AML-193 (cell line): ENCODE measurements at places on chromosomes 4 and X.

GRCh38 chr4:181528570-181529184, 714.5 kb upstream of the TENM3 start:
- peak; percentile 8 for DNase-seq

GRCh38 chrX:3549411-3549911, 164.0 kb downstream of the PRKX start:
- DNase-seq = no peak

DNA sequence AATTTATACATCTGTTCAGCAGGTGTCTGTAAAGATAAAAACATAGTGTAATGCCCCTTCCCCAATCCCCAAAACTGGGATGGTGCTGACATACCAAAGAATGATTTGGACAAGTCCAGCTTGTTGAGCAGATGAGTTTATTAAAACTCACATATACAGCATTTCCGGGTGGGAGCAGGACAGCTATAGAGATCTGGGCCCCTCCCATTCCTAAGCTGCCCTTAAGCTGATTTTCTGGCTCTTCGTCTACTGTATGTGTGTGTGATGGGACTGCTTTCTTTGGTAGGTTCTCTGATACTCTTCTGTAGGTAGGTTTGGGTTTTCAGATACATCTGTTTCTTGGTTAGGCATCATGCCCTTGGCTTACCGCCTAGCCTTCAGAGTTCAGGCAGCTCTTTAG, 703.7 kb upstream of the PCDH10 start:
- no peak for DNase-seq

DNA sequence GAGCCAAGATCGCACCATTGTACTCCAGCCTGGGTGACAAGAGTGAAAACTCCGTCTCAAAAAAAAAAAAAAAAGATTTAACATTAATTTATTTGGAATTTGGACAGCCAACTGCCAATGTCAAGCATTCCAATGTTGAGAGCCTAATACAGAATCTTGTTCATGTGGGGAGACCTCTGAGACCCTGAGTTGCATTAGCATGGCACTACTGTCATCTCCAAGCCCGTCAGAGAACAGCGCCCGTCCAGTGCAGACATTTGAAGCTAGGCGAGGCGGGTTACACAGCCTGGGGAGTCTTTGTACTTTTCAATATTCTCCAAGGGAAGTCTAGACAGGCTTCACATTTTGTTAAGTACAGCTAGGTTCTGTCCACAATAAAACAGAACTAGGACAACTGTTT, 126.7 kb downstream of the CHRNA9 start:
- no peak for DNase-seq

DNA sequence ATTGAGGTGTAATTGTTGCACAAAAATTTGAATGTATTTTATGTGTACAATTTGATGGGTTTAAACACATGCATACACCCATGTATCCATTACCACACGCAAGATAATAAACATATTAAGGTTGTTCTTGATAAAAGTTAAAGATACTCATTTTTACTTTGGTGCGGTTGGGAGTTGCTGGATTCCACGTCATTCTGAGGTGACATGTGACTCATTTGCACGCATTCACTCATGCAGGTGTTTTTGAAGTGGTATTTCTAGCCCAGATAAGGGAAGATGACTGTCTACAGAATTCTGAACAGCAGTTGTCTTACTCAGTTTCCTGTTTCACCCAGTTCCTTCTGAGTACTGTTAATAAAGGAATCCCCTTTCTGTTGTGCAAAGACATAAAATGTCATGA, 142.0 kb downstream of the RTL3 start:
- DNase-seq = no peak

DNA sequence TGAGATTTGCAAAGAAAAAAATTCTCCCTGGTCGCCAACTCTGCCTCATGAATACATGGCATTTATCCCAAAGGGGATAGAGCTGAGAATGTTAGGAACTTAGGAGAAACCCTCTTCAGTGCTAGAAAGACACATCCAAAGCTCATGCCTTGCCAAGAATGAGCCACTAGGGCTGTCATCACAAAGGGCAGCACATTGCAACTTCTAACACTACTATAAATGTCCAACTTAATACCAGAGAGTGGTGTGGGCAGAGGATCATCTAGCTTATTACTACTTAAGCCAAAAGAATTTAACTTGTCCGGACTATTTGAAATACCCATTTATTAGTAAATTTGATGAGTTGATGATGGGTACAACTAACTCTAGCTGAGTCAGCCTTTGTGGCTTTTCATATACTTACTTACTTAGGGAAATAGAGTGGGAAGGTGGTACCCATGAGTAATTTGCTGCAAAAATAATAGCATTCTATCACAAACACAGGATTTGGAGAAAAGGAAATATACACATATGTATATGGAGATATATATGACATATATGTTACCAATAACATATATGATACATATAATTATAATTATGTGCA, 66.3 kb upstream of the GAB1 start:
- DNase-seq = no peak

DNA sequence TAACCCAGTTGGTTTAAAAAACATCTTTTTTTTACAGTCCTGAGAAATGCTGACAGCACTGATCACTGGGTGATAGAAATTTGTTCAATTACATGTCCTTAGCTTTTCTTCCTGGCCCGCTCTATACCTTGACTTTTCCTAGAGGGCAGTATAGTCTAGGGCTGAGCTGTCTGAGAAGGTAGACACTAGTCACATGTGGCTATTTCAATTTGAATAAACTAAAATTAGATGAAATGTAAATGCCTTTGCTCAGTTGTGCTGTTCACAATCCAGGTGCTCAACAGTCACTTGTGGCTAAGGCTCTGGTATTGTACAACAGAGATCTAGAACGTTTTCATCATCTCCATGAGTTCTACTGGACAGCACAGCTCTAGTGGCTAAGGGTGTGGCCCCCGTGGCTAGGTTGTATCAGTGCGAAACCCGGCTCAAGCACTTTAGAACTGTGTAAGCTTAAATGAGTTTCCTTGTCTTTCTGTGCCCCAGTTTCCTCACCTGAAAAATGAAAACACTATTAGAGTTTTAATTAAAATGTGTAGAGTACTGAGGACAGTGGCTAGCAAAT, 111.6 kb upstream of the WDR17 start:
- peak; percentile 1 for DNase-seq

- DNase-seq = no peak
These were observed 161.2 kb upstream of the SPRY1 start for GRCh38 chr4:123235431-123235830.

GRCh38 chr4:95869961-95870500, 30.1 kb downstream of the PDHA2 start:
- DNase-seq = no peak

GRCh38 chrX:133267621-133268020, 49.5 kb upstream of the TFDP3 start:
- DNase-seq = no peak

GRCh38 chr4:137934911-137935310, 307.2 kb downstream of the SLC7A11 start:
- DNase-seq = no peak

DNA sequence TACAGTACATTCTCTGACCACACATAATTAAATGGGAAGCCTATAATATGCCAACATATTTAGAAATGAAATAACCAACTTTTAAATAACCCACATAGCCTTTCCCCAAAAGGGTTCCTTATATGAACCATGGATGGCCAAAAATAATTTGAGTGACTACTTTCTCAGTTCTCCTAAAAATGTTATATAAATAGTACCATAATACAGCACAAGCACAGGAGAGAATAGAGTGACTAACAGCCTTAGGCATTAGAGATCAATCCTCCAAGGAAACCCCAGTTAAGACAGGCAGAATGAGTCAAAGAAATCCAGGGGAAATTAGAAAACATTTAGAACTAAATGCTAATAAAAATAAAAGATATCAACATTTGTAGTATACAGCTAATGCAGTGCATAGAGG, 50.2 kb downstream of the ANKRD17 start:
- DNase-seq = no peak

GRCh38 chrX:2631743-2632532, 59.2 kb upstream of the CD99 start:
- no peak for DNase-seq

- no peak for DNase-seq
These were observed 60.2 kb downstream of the BANK1 start for GRCh38 chr4:101850698-101851097.

- DNase-seq = no peak
These were observed 19.5 kb upstream of the PDE6B start for GRCh38 chr4:605702-606425.

- no peak for DNase-seq
These were observed 904.9 kb downstream of the CENPC start for GRCh38 chr4:66640233-66640990.

DNA sequence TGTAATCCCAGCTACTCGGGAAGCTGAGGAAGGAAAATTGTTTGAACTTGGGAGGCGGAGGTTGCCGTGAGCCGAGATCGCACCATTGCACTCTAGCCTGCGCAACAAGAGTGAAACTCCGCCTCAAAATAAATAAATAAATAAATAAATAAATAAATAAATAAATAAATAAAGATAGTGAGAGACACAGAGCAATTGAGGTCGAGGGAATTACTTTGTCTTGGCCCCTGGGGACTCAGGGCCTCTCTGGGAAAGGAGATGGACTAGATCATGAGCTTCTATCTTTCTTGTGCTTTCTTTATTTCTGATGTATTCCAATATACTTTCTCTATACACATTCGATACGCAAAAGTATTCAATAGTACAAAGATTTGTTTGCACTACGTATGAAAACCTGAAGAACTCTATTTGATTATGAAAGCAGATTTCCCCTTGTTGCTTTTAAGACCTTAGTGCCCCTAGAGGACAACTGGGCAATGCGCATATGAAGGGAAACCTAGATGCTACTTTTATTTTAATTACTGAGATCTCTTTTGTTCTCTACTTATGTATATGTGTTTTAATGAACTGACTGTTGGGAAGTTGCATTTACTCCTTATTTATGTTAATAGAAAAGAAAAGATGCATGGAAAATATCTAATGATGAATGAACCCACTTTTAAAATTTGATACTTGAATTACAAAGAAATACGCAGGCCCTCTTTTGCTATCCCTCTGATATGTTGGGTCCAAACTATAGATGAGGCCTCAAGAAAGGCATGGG, 12.8 kb upstream of the ELOVL6 start:
- peak; percentile 45 for DNase-seq

DNA sequence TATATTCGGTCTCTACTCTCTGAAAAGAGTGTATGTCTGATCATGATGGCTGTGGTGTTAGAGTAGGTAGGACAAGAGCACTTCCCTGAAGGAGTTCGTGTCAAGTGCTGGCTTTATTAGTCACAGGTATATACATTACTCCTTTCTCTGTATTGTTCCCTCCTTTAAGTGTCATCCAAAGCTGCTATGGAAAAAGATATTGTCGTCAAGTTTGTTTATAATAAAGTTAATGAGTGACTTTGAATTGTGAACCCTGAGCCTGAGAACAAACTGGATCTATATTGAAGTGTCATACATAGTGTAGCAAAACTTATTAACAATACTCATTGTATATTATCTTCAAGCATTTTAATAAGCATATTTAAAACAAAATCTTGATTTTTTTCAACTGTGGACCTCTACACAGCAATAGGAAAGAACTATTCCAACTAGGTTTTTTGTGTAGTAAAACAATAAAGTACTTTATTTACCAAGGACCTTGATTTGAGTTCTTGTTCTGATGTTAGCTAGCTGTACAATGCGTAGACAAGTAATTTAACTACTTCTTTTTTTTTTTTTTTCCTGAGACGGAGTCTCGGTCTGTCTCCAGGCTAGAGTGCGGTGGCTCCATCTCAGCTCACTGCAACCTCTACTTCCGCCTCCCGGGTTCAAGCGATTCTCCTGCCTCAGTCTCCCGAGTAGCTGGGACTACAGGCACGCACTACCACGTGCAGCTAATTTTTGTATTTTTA, 177.7 kb downstream of the RAPGEF2 start:
- no peak for DNase-seq

DNA sequence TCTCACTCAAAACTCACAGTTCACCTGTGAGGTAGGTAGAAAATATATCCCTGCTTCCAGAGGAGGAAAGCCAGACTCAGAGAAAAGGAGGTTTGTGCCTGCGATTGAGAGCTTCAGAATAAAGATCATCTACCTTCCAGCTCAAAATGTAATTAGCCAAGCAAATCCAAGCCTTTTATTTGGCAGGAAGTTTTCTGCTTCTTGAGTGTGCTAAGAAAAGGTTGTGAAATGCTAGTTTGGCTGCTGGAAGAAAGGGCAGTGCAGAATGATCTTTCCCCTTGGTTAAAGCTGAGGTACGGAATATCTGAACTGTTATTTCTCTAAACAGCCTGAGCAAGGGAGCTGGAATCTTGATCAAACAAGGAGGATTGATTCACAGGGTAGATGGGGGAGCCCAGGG, 59.7 kb upstream of the VCX3B start:
- DNase-seq = no peak

GRCh38 chr4:87180767-87181166, 39.7 kb downstream of the KLHL8 start:
- no peak for DNase-seq

- DNase-seq = no peak
These were observed 22.9 kb downstream of the RASL11B start for GRCh38 chr4:52884994-52885393.

DNA sequence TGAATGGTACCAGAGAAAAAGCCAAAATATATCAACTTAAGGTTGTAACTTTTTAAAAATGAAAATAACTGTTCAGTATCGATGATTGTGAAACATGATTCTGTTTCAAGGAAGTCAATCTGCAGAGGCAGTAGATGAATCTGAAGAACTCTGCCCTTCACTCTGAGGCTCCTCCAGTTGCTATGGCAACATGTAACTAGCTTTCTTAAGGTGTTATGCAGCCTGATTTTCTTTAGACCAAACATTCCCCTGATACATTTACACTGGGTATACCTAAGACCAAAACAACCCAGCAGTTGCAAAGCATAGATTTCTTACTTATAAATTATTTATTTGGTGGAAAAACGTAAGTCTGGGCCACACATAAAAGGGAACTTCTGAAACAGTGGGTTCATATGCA, 133.6 kb upstream of the RASGEF1B start:
- DNase-seq = no peak

- DNase-seq = no peak
These were observed 85.6 kb downstream of the SLIT2 start for GRCh38 chr4:20337261-20337664.

DNA sequence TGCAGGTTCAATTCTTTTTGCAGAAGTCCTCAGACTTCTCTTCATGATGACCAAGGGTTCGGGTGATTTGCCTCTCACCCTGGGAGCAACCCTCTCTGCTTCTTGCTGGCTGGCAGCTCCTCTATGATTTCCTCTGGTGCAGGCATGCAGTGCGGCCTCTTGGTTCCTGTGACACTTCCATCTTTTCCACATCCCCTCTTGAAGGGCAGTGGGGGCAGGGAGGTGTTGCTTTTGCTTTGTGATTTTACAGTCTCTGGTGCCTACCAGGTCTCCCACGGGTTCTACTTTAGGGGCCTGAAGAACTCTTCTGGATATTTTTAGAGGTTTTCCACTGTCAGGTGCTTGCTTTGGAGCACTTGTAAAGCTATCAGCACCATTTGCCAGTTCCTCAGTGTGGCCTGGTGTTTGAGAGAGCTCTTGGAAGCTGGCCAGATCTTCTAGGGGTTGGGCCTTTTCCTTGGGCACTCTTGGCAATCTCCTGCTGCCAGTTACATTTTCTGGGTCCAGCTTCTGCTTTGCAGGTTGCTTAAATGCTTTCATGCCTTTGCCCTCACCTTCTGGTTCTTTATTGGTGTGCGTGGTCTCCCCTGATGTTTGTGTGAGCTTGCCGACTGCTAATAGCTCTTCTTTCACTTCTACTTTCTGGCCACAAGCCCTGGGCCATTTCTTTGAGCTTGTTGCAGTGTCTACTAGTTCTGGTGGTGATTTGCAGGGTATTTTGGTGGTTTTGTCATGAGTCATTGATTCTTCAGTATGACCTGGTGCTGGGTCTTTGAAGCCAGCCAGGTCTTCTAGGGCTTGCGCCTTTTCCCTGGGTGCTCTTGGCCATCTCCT, 11.5 kb upstream of the CHST7 start:
- DNase-seq = peak; percentile 2
